Activated CD4-positive, alpha-beta T cell treated with anti-CD3 and anti-CD28 coated beads, Interleukin-2, amount 10 ng/mL, durations not matched to agents 7 days and 5 days (primary cell): ENCODE measurements at places on chromosomes 3 and 15. TPM values are rescaled to one million over a fixed set of nuclear protein-coding genes. Genes with fewer than 3 reads are reported as not detected.

- DNase-seq = no peak
Observed at GRCh38 chr15:34584330-34584668, 848 bp upstream of the GOLGA8B start.

Gene CAMK2N2
- total RNA-seq = not detected

DNA sequence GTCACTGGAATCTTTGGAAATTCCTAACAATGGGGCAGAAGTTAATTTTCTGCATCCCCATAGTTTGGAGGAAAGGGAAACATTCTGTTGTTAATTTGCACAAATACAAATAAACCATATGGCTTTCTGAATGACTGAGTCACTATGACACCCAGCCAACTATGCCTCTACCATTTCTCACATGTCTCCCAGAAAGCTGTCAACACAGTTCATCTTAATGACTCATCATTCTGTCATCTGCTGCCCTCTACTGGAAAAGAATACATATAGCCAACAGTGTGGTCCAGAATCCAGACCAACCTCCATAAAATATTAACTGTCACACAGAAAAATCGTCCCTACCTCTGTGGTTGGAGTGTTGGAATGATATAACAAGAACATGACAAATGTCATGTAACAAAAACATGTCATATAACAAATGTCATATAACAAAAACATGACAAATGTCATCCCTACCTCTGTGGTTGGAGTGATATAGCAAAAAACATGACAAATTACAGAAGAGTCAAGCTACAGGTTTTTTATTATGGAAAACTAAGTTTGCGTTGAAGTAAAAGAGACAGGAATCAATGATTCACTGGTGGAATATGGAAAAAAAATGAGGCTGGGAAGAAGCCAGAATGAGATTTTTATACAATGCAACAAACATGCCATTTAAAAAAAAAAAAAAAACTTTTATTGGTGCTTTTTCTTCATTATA is 47.7 kb upstream of the GYG1 start:
- DNase-seq = peak; percentile 34

Gene STRIT1
- total RNA-seq = not detected

DNA sequence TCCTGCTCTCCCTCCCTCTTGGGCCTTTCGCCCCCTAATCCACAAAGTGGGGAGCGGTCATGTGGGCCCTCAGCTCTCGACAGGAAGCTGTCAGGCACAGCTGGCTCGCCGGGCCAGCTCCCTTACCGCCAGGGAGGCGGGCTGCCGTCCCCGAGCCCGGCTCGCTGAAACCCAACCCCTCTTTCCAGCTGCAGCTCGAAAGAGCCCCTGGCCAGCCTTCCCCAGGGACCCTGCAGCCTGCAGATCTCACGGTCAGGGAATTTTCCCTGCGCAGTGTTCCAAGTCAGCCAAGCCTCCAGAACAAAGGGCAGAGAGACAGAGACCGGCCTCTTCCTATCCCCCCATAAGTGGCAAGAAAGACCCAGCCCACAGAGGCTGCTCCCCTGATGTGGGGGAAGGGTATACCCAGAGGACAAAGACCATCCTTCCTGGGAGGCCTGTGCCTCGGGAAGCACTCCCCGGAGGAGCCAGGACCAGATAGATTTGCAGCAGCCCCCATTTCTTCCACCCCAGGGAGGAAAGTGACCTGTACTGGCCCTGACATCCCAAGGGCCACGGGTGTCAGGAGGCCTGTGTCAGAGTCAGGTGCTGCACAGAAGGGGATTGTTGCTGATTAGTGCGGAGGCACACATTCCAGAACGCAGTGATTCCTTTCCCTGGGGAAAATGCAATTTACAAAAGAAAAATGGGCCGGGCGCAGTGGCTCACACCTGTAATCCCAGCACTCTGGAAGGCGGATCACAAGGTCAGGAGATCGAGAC is 32.6 kb downstream of the MAGEF1 start:
- DNase-seq = no peak

Gene TF
- total RNA-seq = 0.45 TPM

DNA sequence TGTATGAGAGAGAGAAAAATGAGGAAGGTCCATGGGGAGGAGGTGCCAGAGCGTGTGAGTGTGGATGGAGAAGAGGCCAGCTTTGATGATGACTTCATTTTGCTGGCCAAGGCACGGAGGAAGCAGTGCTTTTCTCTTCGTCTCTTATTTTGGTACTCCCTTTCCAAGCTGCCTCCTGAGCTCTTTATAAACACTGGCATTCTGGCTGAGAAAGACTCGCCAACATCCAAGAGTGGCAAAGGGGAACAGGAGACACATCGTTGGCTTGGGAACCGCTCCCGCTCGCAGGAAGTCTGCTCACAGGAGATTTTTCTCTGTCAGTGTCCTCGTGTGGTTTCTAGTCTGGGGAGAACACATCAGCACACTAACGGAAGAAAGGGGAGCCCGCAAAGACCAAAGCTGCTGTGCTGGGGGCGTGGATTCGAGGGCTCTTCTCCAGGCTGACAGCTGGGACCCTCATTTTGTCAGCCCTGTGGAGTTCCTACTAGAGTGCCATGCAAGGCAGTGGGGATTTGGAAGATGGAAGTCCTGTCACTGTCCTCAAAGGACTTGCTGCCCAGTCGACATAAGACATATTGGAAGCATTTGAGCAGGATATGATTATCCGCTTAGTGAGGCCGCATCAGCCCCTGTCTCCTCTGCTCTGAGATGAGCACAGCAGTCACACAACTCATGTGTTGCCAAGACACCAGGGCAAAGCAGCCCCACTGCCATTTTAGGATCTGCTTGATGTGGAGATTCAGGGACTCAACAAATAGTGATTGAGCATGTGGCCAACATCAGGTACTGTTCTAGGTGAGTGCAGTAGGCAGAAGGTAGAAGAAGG is 8.0 kb upstream of the SEMA4B start:
- DNase-seq = no peak

Gene C15orf39
- total RNA-seq = 48.6 TPM

DNA sequence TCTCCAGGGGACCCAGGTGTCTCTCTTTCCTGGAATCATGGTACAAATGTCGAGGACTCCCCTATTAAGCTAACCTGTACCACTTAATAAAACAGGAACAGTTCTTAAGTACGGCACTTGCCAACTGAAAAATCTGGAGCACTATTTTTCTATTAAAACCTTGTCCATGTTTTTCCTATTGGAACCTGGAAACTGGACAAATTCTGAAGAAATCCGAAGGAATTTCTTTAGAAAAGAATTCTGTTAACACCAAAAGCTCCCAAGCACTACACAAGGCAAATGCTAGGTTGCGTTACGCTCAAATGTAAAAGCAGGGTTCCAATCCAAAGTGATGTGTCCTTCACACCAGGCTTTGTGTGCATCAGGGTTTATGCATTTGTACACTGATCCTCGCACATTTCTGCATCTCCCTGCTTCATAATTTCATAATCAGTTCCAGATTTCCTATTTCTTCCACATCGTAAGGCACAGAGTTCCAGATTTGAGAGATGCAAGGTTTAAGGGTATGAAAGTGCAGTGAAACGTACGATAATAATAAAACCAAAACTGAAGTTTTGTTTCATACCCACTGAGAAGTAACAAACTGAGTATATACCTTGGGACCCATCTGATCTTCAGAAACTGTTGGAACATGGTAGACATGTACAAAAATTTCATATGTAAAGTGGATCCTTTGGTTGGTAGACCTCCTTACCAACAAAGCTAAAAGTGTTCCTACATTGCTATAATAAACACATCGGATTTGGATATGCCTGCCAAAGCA is 132.1 kb upstream of the WNT5A start:
- DNase-seq = no peak

Gene ZNF502
- total RNA-seq = 1.4 TPM

- no peak for DNase-seq
Observed at GRCh38 chr3:24520976-24521419, 26.3 kb upstream of the THRB start.

- no peak for DNase-seq
Observed at GRCh38 chr3:24433838-24434591, 60.6 kb downstream of the THRB start.

GRCh38 chr3:159751752-159752151 is 236.9 kb upstream of the IL12A start:
- no peak for DNase-seq

DNA sequence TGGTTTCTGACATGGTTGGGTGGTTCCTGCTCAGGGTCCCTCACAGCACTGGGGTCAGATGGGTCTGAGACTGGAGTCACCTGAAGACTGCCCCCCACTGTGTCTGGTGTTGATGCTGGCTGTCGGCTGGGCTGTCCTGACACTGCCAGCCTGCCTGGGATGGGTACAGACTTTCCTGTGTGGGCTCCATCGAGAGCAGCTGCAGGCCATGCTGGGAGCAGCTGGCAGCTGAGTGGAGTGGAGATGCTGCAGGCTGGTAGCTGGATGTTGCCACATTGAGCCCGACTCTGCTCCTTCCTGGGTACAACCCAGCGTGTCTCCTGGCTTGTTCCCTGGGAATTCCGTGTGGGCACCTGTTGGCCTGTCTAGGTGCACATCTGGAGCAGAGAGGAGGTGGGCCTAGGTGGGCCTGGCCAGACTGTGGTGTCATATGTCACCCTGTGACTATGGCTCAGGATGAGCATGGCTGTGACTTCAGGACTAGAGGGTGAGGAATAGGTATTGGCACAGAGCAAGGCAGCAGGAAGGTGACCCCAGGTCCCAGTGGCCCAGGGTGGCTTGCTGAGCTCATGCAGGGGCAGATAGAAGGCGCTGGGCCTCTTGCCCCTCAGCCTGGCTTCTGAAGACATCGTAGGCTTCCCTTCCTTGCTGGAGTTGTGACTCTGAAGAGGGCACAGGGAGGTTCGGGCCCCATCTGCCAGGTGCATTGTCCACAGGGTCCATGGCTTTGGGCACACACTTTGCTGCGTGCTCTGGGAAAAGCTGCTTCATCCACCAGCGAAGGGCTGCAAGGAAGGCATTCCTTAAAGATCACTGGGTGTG is 40.0 kb upstream of the PRR23E start:
- no peak for DNase-seq

- DNase-seq = no peak
Observed at GRCh38 chr3:109387621-109388020, 50.3 kb upstream of the DPPA4 start.

DNA sequence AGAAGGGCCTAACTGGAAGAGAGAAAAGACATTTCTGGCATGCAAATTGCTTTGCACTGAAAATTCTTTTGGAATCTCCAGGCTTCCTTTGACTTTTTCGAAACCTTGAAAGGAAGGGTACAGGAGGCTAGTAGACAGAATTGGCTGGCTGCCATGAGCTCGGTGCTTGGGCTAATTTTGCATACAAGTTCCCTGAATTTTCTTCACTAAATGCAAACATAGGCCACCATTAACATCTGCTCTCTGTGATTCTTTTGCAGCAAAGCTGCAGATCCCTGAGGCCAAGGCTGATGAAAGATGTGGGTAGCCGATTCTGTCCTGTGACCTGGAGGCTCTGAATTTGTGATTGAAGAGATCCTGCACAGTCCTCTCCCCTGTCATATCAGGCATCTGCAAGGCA is 247.8 kb upstream of the MCTP2 start:
- no peak for DNase-seq

Gene CCDC33
- not detected for total RNA-seq

DNA sequence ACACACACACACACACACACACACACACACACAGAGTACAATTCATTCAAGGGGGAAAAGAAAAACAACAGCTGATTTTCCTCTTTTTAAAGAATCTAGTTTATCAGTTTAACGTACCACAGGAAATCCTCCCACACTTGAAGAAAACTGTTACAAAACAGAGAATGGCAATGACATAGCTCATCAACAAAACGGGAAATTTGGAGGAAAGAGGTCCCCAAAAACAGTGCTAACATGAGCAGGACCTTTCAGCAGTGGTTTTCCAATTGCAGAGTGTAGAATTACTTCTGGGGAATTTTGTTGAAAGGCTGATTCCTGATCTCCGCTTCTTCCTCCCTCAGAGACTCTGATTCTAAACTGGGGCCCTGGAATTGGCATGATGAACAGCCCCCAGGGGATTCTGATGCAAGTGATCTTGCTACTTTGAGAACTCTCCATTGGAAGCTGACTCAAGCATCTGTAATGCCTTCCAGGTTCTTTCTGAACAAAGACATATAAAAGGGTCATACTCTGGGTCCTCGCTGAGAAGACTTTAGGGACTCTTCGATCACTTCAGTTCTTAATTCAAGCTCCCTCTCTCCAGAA is 442.6 kb upstream of the PROK2 start:
- no peak for DNase-seq

- no peak for DNase-seq
Observed at GRCh38 chr3:90010341-90010740, 902.9 kb downstream of the EPHA3 start.

GRCh38 chr3:194156095-194156494 is 20.1 kb downstream of the HES1 start:
- DNase-seq = no peak

- DNase-seq = no peak
Observed at GRCh38 chr3:147404000-147404799, 2.1 kb downstream of the ZIC4 start.

DNA sequence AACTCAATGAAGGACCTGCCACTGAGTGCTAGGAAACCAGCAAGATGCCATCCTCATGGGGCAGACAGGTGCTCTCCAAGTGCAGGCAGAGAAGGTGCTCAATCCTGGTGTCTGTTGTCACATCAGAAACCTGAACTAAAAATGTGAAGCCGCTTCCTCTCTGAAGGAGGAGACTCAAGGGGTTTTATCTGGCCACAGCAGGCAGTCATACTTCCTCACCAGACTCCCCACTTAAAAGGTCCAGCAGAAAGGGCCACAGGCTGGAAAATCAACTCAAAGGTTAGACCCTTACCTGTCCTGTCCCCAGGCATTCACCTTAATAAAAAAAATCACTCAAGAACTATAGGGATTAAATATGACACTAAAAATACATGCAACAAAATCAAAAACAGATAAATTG is 4.8 kb downstream of the CCDC12 start:
- peak; percentile 39 for DNase-seq

DNA sequence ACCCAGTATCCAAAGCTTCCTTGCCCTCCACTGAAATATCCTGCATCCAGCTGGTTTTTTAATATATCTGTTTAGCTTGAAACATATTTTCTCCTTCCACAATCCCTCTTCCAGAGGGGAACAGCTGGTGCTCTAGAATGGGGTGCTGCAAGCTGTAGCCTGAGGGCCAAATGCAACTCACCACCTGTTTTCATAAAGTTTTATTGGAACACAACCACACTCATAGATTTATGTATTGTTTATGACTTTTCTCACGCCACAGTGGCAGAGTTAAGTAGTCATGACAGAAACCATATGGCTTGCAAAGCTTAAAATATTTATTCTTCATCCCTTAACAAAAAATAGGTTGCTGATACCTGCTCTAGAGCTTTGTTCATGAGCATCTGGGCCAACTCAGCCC is 298.7 kb downstream of the CLSTN2 start:
- no peak for DNase-seq

GRCh38 chr3:118805007-118805406 is 229.6 kb downstream of the IGSF11 start:
- DNase-seq = no peak

- no peak for DNase-seq
Observed at GRCh38 chr3:87796843-87797185, 262.0 kb downstream of the CGGBP1 start.

GRCh38 chr15:93466380-93466779 is 377.4 kb upstream of the RGMA start:
- DNase-seq = no peak

DNA sequence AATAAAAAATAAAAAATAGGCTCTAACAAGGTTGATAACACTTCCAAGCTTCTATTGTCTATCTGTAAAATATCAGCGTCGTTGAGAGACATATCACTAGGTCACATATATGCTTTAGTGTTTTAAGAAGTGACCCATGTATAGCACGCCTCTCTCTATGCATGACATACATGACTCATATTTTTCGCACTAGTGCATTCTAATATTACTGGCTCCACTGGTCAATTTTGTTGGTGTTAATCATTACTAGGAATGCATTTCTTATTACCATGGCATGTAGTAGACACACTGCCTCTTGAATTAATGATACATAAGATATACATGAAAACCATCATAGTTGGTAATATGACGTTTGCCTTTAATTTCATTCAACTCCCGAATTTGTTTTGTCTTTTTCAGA is 203.1 kb downstream of the CHL1 start:
- DNase-seq = no peak
